ENCODE measurements at places on chromosomes 4 and X.

DNA sequence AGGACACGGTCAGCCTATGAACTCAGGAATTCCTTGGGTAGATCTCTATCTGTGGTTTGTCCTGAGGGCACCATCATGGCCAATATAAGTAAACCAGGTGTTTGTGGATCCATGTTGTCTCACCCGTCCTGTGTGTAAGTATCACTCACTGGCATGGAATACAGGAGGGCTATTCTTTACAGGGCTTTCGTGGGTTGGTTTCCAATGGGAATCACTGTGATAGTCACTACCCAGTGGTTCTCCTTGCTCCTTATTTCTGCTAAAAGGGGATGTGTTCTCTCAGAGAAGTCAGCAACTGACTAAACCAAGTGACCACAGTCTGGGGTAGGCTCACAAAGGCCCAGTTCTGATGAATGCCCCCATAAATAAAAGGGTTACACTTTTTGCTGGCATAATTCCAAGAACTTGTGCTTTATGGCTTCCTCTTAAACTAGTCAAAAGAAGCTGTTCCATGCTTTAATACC lies 236.7 kb upstream of the JADE1 start:
- DNase-seq, result no peak

DNA sequence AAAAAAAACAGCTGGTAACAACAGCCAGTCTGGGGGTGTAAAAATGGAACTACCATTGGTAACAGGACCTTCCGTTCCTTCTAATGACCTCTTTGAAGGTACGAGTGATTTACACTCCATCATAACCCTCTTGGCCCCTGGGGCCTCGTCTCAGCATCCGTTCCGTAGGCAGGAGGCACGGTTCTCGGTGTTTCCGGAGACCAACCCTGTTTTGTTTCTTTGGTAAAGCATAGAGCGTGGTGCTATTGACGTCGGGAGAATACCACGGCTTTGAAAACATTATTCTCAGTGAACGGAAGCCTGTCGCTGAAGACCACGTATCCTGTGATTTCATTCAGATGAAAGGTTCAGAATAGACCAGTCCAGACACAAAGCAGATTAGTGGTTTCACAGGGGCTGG lies 198.9 kb downstream of the ASMT start:
- DNase-seq, result no peak

DNA sequence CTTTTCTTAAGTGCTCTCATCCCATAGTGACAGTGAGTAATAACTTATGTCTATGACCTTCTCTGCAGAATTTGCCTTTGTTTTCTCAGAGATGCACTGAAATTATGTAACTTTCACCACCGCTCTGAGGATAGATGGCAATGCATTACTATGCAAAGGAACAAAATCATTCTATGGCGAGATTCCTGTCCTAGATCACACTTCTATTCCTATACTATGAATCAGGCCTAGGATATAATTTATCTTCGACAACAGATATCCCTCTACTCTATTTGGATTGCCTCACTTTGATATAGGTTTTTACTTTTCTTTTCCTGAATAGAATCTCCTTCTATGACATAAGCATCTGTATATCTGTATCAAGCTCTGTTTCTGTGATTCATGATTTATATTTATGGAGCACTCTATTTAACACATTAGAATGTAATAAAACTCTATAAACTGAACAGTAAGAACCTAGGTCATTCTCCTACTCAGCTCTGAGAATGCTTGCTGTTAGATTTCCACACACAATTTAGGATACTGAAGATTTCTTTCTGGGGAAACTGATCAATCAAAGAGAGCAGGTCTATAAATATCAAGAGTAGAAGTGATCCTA lies 1082.3 kb upstream of the ADGRL3 start:
- no peak for DNase-seq

DNA sequence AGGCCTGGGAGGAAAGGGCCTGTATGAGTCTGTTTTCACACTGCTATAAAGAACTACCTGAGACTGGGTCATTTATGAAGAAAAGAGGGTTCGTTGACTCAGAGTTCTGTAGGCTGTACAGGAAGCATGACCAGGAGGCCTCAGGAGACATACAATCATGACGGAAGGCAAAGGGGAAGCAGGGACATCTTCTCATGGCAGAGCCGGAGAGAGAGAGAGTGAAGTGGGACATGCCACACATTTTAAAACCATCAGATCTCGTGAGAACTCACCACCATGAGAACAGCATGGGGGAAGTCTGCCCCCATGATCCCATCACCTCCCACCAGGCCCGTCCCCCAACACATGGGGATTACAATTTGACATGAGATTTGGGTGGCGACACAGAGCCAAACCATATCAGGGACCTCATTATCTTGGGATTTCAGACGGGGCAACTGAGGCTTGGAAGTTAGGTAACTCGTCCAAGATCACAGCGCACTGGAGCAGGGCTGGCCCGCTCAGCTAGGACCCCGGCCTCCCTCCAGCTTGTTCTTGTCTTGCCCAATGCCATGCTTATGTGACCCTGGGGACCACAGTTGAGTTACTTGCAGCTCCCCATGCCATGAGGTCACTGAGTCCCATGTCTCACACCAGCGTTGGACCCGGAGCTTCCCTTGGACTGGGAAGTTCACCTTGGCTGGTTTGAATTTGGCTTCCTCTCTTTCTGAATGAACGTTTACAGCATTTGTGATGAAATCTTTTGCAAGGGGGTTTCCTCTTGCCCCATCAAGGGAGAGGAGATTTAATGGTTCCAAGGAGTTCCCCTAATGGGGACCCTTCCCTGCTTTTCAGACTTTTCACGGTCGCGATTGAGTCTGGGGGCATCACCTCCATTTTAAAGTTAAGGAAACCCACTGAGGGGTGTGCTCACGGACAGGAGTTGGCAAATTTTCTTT lies 18.1 kb downstream of the HTRA3 start:
- DNase-seq, result no peak

GRCh38 chr4:146059151-146059550 lies 116.4 kb upstream of the LSM6 start:
- no peak for DNase-seq

DNA sequence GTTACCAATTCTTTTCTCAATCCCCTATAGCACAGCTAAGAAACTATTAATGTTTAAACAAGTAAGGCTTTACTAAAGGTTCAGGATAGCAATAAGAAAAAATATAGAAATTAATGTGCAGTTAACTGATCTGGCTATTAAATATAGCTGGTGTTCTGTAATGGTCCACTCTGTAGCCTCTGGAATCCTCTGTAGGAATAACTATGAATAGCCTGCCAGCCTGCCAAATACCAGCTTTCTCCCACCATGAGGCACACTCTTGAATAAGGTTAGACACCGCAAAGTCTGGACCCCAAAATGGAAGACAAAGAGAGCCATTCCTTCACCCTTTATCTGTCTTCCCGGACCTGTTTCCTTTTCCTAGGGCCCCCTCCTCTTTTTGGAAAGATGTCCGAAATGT lies 30.6 kb downstream of the CEP44 start:
- DNase-seq, result no peak

- no peak for DNase-seq
Measured at GRCh38 chrX:65601126-65601525, 66.3 kb upstream of the MSN start.
